ENCODE measurements at places on chromosomes 5 and 9.

- no peak for DNase-seq
Observed at GRCh38 chr5:176788941-176789872, 21.2 kb upstream of the UNC5A start.

- DNase-seq: no peak
Observed at GRCh38 chr5:89457411-89458331, 574.7 kb upstream of the MEF2C start.

DNA sequence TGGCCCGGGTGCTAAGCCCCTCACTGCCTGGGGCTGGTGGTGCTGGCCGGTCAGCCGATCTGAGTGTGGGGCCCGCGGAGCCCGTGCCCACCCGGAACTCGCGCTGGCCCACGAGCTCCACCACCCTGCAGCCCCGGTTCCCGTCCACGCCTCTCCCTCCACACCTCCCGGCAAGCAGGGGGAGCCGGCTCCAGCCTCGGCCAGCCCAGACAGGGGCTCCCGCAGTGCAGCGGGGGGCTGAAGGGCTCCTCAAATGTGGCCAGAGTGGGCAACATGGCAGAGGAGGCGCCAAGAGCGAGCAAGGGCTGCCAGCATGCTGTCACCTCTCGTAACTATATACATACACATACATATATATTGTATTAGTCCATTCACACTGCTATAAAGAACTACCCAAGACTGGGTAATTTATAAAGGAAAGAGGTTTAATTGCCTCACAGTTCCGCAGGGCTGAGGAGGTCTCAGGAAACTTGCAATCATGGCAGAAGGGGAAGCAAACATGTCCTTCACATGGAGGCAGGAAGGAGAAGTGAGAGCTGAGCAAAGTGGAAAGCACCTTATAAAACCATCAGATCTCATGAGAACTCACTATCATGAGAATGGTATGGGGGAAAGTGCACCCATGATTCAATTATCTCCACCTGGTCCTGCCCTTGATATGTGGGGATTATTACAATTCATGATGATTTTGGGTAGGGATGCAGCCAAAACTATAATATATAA, 56.8 kb downstream of the LIX1 start:
- no peak for DNase-seq

- DNase-seq: no peak
Observed at GRCh38 chr5:108093186-108093585, 288.7 kb downstream of the FBXL17 start.

GRCh38 chr9:5478206-5478605, 27.9 kb downstream of the CD274 start:
- no peak for DNase-seq

- DNase-seq: no peak
Observed at GRCh38 chr5:62093976-62094375, 212.0 kb upstream of the KIF2A start.

- DNase-seq: no peak
Observed at GRCh38 chr5:60248901-60249300, 355.4 kb upstream of the PDE4D start.

- DNase-seq: no peak
Observed at GRCh38 chr9:133928248-133928764, 63.8 kb downstream of the VAV2 start.

- no peak for DNase-seq
Observed at GRCh38 chr5:566636-567309, 42.5 kb upstream of the SLC9A3 start.

GRCh38 chr9:129139993-129140396, 28.8 kb downstream of the PTPA start:
- peak; percentile 89 for DNase-seq

- no peak for DNase-seq
Observed at GRCh38 chr9:70110194-70111041, 66.8 kb downstream of the MAMDC2 start.

DNA sequence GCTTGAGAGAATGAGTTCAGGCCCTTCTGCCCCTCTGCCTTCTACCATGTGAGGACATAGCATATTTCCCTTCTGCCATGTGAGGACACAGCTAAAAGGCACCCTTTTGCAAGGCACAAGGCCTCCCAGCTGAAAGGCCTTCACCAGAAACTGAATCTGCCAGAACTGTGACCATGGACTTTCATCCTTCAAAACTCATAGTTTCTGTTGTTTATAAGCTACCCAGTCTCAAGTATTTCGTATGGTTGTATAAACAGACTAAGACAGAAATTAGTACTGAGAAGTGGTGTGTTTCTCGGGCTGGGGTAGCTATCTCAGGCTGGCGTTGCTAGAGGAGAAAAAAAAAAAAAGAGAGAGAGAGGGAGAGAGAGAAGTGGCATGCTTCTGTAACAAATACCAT, 368.6 kb downstream of the DMRTA1 start:
- no peak for DNase-seq

- DNase-seq: no peak
Observed at GRCh38 chr5:155455791-155456514, 442.4 kb downstream of the KIF4B start.

GRCh38 chr5:53971131-53971530, 339.2 kb downstream of the ARL15 start:
- DNase-seq: no peak

- no peak for DNase-seq
Observed at GRCh38 chr9:14912859-14913258, 2.6 kb upstream of the FREM1 start.

DNA sequence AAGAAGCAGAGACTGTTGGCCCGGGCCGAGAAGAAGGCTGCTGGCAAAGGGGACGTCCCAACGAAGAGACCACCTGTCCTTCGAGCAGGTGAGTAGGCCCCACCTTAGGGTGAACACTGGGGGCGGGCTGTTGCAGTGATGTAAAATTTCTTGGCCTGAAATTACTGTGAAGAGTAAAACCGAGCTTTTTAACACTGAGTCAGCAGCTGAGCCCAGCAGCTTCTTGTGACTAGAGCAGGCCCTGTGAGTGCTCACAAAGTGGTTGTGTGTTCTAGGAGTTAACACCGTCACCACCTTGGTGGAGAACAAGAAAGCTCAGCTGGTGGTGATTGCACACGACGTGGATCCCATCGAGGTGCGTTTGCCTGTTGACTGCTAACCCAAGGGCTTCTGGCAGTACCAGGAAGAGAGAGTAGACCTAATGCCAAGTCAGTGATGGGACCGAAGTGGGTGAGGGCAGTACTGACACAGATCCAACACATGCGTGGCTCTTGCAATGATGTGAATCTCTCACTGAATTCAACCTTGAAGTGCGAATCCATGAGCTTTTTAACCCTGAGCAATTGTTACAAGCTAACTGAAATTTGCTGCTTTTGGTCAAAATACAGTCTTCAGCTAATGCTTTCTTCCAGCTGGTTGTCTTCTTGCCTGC, 2.1 kb downstream of the RPL7A start:
- peak; percentile 40 for DNase-seq

DNA sequence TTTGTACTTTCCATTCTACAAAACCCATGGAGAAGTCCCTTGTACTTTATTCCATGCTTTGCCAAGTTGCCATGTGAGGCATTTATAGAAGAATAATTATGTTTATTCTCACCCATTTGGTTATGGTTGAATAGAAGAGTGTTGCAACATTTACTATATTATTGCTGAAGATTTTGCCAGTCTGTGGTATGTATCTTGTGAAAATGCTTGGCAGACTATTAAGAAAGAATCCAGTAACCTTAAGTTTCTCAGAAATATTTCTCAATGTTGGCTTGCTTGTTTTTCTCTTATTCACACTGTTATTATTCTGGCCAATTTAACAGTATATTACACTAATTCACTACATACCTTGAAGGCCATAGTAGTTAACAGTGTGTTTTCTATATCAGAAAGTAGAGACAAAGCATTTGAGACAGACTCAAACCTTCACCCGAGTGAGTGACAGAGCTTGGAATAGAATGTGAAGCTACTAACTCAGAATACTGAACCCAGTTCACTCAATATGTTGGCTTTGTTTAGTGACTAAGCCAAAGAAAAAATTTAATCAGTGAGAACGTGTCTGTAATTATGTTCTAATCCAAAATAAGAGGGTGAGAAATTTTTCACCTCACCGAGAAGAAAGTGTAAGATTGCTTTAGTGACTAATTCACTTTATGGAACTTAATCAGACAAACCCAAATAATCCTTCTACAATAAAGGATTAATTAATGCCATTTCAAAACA, 184.4 kb downstream of the CWC27 start:
- DNase-seq: no peak

- no peak for DNase-seq
Observed at GRCh38 chr9:86685556-86685955, 261.8 kb downstream of the GAS1 start.

DNA sequence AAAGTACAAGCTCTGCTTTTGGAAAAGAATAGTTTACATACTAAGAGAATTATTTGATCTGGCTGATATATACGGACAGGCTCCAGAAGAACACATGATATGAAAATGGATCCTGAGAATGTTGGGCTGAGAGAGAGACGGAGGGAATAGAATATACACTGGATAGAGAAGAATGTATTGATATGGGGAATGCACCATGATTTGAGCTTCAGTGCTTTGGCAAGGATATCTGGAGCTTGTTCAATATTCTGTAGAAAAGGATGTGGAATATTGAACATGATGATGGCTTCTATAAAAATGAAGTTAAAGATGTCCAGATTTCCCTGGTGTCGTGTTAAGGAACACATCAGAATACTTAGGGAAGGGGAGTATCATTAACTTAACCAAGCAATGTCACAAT, 280.5 kb upstream of the VLDLR start:
- no peak for DNase-seq

DNA sequence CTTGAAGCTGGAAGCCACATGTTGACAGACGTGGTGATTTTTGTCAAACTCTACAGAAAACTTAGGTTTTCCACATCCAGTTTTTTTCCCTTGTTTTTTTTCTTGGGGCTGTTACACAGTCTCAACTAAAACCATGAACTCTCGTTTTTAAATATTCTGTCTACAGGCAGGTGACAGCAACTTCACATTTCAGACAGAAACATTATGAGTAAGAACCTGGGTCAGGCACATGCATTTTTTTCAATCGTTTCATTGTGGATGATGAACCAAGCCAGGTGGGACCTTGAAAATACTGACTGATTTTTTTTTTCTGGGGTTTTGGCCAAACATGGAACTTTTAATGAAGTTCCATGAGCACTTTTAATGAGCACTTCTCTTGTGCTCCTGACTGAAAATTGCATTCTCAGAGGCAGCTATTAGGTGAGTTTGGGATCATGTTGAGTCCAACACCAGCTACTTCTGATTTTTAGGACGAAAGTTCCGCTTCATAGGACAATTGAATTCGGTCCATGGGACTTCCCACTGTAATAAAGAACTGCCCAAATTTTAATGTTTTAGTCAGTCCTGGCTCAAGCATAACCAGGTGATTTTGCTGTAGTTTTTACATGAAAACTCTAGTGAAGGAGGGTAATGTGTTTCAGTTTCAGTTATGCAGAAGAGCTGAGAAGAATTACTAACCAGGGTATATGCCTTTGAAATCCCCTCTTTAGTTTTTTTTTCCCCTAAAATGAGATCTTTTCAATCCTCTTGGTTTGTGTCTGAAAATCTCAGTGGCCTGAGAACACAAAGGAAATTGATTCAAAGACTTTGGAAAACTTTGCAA, 93.2 kb upstream of the ADAMTS16 start:
- no peak for DNase-seq

- no peak for DNase-seq
Observed at GRCh38 chr5:16544607-16545374, 72.0 kb downstream of the RETREG1 start.

- no peak for DNase-seq
Observed at GRCh38 chr5:158470764-158471534, 612.0 kb upstream of the CLINT1 start.

GRCh38 chr5:103463261-103463660, 99.3 kb downstream of the NUDT12 start:
- no peak for DNase-seq

All from mucosa of descending colon (tissue), 3 donors.